ENCODE measurements at places on chromosomes 16 and 17.
A peak's percentile ranks its signal among the peaks of the same experiment; 100 is the strongest.

GRCh38 chr17:32609085-32609484 lies 122.3 kb downstream of the CDK5R1 start:
- no peak overlapping the region for H3K27ac ChIP-seq
- H3K4me1 ChIP-seq, result no peaks in the 10 kb centered on the region
- peak; percentile 60 for DNase-seq
- no peaks in the 10 kb centered on the region for H3K27me3 ChIP-seq
- no peak overlapping the region for H3K4me3 ChIP-seq
- H3K36me3 ChIP-seq, result no peaks in the 10 kb centered on the region

DNA sequence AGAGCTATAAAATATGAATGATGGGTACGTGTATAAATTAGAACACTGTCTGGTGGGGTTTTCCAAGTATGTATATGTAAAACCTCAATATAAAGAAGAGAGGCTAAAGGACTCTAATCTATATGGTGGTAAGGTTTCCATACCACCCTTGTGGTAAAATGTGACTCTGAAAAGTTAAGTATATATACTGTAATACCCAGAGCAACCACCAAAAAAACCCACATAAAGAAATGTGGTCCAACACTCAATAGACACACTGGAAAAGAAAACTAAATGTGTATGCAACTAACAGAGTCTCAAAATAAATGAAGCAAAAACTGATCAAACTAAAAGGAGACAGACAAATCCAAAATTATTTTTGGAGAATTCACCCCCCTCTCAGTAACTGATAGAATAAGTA lies 72.2 kb downstream of the XPO6 start:
- DNase-seq, result no peak
- H3K36me3 ChIP-seq, result peaks cover 8% of the 10 kb centered on the region
- no peak overlapping the region for H3K27ac ChIP-seq
- H3K27me3 ChIP-seq, result no peaks in the 10 kb centered on the region

DNA sequence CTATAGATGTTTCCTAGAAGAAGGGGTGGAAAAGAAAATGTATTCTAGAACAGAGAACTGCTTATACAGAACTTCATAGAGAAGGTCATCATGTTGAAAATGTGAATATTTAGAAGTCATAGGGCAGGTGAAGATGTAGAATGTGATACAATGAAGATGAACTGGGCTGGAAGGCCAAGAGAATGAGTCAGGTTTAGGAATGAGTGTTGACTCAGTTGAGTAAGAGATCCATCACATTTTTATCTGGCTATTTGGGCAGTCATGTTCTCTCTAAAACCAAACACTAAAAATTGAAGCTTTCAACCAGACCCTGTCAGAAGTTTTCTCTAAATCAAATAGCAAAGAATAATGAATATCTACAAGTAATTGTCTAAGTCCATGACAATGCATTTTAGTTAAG lies 660.5 kb downstream of the KCNJ2 start:
- H3K4me1 ChIP-seq, result no peaks in the 10 kb centered on the region
- H3K36me3 ChIP-seq, result no peaks in the 10 kb centered on the region
- H3K27me3 ChIP-seq, result no peaks in the 10 kb centered on the region
- no peak overlapping the region for H3K4me3 ChIP-seq

DNA sequence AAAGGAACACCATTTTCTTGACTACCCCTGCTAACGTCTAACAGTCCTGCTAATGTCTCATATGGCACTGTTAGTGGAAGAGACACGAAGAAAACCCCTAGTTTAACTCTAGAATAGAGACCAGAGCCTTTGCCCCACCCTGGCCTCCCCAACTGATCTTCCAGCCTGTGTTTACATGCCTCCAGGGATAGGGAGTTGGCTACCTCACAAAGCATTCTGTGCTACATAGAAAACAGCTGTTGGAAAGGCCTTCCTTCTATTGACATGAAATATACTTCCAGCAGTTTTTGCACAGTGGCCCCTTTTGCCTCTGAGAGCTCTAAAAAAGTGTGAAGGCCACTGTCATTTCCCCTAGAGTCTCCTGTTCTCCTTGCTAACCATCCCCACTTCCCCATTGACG lies 73.1 kb downstream of the ASIC2 start:
- no peaks in the 10 kb centered on the region for H3K4me1 ChIP-seq
- no peaks in the 10 kb centered on the region for H3K27me3 ChIP-seq
- DNase-seq, result no peak
- H3K27ac ChIP-seq, result no peak overlapping the region
- no peaks in the 10 kb centered on the region for H3K36me3 ChIP-seq

- peak overlapping the region; percentile 69 for H3K27ac ChIP-seq
- H3K4me1 ChIP-seq, result peaks cover 19% of the 10 kb centered on the region
- H3K27me3 ChIP-seq, result no peaks in the 10 kb centered on the region
- H3K4me3 ChIP-seq, result no peak overlapping the region
- no peak for DNase-seq
Observed at GRCh38 chr17:7551396-7551795, 2.5 kb downstream of the TNFSF12 start.

DNA sequence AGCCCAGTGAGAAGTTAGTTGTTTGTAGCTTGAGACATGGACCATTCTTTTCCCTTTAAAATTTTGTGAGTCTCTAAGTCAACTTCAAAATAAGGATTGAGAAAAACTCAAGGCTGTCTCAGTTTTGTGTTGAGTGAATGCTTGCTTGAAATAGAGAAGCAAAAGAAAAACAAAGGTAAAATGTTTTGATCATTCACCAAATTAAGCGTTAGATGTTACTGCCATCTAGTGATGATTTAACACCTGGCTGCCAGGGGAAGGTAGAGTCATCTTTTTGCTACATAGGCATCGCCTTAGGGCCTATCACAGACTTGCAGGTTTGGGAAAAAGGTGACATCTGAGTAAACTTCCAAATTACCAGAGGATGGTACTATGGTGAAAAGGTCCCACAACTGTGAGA lies 74.4 kb downstream of the PCTP start:
- no peaks in the 10 kb centered on the region for H3K27me3 ChIP-seq
- no peak for DNase-seq
- H3K36me3 ChIP-seq, result no peaks in the 10 kb centered on the region
- H3K4me1 ChIP-seq, result no peaks in the 10 kb centered on the region

- no peaks in the 10 kb centered on the region for H3K4me1 ChIP-seq
- no peaks in the 10 kb centered on the region for H3K27me3 ChIP-seq
- H3K4me3 ChIP-seq, result no peak overlapping the region
- no peak for DNase-seq
Observed at GRCh38 chr16:55543472-55543871, 23.0 kb upstream of the CAPNS2 start.

Measured in upper lobe of left lung (tissue), 6 donors.